ENCODE measurements at places on chromosomes 2 and 18. TPM values are rescaled to one million over a fixed set of nuclear protein-coding genes. Genes with fewer than 3 reads are reported as not detected.

The ZAP70 gene
- total RNA-seq = 1.1 TPM

The GKN1 gene
- not detected for total RNA-seq

The MORN2 gene
- 7.5 TPM for total RNA-seq

The THSD7B gene
- 0.09 TPM for total RNA-seq

DNA sequence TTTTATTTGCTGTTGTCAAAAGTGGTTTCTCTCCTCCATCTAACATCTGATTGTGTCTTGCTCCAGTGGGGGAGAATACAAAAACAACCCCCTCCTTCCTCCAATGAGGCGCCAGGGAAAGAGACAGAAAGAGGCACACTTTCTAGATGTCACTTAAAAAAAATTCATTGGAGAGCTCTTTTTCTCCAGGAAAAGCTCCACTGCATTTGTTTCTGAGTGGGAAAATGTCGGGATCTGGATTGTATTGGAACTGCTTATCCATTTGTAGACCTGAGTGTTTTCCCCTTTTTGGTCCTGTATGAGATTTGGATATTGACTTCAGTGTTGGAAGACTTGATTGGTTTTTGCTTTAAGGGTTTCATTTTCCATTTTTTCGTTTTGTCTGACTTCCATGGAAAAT lies 995 bp downstream of the MBD5 start:
- DNase-seq = no peak

- no peak for DNase-seq
Observed at GRCh38 chr2:226906163-226906693, 70.4 kb downstream of the RHBDD1 start.

DNA sequence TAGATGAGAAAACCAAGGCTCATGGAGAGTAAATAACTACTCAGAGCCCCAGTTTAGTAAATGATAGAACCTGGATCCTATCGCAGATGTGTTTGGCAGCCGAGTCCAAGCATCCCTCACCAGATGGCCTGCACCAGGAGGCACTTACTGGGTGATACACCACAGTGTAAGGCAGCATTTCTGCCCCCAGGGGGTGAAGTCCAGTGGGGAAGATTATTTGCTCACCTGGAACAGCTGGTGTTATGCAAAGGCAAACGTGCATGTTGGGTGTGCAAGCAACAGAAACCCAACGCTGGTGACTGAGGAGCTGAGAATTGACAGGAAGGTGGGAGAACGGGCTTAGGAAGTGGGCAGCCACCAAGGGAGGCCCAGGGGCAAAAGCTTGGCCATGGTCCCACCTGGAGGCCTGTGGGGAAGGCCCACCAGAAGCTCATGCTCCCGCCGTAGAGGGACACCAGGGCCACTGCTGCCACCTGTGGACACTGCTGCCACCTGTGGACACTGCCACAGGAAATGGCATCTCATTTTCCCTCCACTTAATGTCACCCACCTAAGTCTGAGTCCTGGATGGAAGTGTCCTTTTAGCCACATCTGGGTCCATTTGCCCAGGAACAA lies 100.6 kb downstream of the TFCP2L1 start:
- DNase-seq = no peak

DNA sequence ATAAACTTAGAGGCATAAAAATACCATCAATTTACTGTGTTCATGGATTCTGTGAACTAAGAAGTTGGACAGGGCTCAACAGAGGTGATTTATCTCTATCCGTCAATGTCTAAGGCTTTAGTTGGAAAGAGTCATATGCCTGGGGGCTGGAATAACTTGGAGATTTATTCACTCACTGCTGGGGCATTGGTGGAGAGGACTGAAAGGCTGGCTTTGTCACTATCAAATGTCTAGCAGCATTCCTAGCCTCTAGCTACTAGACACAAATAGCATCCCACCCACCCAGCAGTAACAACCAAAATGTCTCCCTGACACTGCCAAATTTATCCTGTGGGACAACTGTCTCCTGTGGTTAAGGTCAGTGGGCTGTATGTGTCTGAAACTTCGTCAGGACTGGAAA lies 71.0 kb downstream of the EVA1A start:
- no peak for DNase-seq

DNA sequence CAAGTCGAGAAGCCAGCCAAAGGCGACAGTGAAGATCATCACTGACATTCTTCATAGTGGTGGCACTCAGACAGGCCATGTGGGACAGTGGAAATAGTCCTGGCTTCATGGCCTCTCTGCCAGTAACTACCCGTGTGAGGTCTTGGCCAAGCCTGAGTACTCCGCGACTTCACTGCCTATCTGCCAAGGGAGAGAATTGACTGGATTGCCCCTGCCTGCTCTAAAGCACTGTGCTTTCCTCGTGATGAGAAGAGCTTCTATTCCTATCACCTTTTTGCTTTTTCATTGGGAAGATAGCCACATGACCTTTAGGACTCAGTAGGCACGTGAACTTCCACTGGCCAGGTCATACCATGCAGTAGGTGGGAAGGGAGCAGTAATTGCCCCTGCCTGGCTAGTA lies 239.3 kb downstream of the HAUS1 start:
- no peak for DNase-seq
